Activated naive CD8-positive, alpha-beta T cell treated with anti-CD3 and anti-CD28 coated beads, Interleukin-2, amount 50 U/mL, for 16 hours (primary cell): ENCODE measurements at places on chromosomes 2 and 18.

GRCh38 chr18:54828986-54829385 lies 709 bp downstream of the RAB27B start:
- no peak for DNase-seq

GRCh38 chr18:27825689-27826088 lies 351.2 kb downstream of the CDH2 start:
- DNase-seq: no peak

DNA sequence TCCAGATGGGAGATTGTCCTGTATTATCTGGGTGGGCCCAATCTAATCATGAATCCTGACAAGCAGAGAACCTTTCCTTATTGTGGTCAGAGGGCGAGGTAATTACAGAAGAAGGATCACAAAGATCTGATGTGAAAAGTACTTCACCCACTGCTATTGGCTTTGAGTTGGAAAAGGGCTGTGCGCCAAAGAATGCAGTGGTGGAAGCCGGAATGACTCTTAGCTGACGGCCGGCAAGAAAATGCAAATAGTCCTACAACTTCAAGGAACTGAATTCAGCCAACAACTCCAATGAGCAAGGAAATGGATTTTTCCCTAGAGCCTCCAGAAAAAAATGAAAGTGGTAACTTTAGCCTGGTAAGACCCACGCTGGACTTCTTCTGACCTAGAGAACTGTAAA lies 67.3 kb downstream of the CTNNA2 start:
- DNase-seq: no peak

DNA sequence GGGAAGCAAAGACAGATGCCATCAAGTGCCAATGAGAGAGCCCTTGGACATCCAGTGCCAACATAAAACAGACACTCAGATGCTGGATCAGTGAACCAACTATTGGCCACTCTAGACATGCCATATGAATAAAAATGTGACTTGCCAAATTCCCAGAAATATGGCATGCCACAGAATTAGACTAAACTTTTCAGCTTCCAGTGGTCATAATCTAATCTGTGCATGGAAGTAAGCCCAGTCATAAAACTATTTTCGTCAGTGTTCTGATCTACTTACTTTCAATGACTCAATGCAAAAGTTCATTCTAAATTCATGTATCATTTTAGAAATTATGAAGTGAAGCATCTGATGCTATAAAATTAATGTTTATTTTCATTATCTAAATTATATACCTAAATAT lies 1506.2 kb upstream of the NXPH2 start:
- DNase-seq: no peak

DNA sequence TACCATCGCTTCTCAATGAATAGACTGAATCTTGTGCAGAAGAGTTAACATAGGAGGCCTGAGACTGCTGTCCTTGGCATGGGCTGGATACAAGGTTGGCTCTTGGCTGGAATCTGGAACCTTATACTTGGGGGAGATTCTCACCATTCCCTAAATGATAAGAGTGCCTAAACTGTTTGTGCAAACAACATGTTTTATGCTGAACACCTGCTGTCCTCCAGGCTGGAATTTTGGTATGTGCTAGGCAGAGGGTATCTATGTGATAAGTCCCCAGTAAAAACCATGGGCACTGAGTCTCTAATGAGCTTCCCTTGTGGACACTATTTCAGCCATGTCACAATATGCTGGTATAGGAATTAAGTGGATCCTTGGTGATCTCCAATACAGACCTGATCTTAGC lies 12.8 kb downstream of the PGAP1 start:
- no peak for DNase-seq

DNA sequence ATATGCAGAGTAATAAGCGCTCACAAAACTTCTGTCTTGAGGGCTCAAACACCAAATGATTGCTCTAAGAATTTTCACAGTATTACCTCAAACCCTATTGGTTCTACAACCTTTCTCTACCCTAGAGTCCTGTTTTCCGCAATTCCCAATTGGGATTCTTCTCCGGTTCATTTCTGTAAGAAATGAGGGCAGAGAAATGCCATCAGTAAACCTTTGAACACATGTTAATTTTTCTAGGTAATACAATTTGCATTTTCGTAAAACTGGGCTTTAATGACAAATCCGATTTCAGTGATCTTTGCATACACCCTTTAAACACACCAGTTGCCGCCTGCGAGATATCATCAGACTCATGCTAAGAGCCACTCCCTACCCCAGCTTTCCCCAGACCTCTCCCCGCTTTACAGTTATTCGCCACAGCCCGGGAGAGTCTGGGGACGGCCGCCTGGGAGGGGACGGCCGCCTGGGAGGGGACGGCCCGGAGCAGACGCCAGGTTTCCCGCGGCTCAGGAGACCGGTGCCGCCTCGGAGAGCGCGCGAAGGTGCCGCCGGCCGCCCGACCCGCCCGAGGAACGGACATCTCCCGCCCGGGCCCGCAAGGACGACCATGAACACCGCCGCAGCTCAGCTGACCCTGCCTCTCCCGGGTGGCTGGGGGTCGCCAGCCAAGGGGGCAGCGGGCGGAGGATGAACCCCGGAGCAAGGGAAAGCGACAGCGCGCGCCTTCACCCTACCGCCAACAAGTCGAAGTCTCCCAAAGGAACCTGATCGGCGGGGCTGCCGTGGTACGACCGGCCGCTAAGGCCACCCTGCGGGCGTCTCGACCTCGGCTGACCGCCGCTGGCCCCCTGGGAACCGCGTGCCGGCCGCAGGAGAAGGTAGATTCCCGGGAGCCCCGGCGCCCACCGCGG lies 463 bp downstream of the SMC6 start:
- no peak for DNase-seq

GRCh38 chr2:136322428-136322827 lies 204.5 kb upstream of the CXCR4 start:
- DNase-seq: no peak

- DNase-seq: no peak
Observed at GRCh38 chr2:19916385-19916950, 14.7 kb upstream of the TTC32 start.

- DNase-seq: no peak
Observed at GRCh38 chr18:52190631-52191030, 149.4 kb upstream of the DCC start.

GRCh38 chr2:241636182-241637017 lies 558 bp downstream of the THAP4 start:
- DNase-seq: no peak

- DNase-seq: no peak
Observed at GRCh38 chr2:38187541-38188011, 111.6 kb upstream of the CYP1B1 start.
